SHP77 treated with DMSO at 0.1 percent for 48 hours (cell line): ENCODE measurements at places on chromosomes 11 and 22.
A peak's percentile ranks its signal among the peaks of the same experiment; 100 is the strongest.

DNA sequence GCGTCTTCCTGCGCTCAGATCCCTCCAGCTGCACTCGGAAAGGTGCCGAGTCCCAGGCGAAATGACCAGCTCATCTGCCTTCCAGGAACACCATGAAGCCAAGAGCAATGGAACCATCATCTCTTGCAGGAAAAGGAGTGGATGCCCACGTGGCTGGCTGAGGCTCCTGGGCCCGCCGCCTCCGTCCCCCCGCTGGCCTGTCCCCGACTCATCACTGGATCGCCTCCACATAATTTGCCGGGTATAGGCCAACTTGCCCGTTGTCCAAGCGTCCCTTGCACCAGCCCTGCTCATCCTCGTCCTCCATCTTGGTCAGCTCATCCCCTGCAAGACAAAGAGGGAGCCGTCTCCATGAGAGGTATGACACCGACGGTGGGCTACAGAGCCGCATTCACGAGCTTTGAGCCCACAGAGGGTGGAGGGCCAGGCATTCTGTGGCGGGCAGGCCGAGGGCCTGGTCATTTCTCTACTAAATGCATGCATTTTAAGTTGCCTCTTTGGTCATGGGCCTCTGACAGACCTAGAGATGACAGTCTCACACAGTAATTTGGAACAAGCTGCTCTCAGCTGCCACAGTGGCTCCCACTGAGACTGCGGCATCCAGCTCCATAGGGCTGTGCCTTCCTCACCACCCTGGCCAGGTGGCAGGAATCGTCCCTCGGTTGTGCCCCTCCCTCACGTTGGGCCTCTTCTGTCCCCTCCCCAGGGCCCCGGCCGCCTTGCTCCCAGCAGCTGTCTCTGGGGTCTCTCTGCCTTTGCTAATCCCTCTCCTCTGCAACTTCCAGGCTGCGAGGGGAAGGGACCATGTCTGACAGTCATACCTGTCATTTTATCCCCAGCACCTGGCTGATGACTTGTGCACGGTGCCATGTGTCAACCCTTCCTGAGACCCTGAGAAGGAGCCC, 14.3 kb upstream of the ARFGAP3 start:
- no peak for DNase-seq

DNA sequence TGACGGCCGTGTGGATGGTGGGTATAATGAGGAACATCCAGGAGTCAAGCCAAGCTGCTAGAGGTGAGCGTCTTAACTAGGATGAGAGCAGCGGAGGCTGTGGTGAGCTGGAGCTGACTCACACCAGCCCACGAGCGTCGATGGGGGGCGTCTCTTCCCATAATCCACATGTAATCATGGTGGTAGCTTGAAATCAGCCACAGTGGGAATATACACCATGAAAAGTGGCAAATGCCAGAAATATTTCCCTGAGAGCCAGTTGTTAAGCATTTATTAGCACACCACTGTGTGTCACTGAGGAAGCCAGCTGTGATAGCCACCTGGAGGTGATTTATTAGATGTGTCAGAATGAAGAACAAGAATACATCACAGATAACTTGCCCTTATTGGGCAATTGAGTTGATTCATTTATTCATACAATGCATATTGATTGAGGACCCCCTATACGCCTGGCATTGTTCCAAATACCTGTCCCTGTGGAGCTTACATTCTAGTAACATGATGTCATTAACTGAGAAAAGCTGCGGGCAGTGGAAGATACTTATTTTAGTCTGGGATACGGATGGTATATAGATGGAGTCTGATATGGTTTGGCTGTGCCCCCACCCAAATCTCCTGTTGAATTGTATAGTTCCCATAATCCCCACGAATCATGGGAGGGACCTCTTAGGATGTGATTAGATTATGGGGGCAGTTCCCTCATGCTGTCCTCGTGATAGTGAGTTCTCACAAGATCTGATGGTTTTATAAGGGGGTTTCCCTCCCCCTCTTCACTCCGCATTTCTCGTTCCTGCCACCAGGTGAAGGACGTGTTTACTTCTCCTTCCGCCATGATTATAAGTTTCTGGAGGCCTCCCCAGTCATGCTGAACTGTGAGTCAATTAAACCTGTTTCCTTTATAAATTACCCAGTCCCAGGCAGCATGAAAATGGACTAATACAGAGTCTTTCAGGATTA, 473.4 kb downstream of the METTL15 start:
- DNase-seq = no peak

- DNase-seq = no peak
Measured at GRCh38 chr11:22275600-22275999, 62.6 kb upstream of the SLC17A6 start.

GRCh38 chr11:116596346-116597260, 176.2 kb downstream of the BUD13 start:
- no peak for DNase-seq

GRCh38 chr11:29956076-29956556, 60.7 kb downstream of the KCNA4 start:
- no peak for DNase-seq

GRCh38 chr11:5280582-5281102, 10.9 kb upstream of the HBE1 start:
- DNase-seq = no peak

DNA sequence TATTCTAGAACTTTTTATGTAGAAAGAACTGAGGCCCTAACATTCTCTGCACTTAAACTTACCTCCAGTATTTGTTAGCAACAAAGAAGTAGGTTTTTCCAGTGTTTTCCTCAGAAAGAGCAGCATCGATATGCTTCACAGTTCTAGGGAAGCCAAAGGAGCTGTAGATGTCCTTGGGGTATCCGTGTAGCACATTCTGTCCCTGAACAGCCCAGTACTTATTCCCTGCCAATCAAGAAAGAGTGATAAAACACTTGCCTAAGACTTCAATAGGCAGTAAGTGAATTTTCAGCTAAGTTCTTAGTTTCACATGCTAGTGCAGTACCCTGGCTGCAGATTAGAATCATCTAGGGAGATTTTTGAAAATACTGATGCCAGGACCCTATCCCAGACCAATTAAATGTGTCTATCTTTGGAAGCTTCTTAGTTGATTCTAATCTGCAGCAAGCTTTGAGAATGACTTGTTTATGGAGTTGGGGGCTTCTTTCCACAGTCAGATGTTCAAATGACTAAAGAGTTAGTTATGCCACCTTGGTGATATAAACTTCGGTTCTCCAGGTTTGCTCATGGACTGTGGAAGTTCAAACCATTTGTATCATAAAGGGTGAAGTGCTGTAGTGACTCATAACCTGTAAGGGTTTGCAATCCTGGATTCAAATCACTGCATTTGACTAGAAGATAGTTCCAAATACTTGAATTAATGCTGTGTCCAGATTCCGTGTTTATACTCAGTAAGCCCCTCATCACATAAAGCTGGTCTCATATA, 6.5 kb downstream of the MMP1 start:
- DNase-seq = no peak

DNA sequence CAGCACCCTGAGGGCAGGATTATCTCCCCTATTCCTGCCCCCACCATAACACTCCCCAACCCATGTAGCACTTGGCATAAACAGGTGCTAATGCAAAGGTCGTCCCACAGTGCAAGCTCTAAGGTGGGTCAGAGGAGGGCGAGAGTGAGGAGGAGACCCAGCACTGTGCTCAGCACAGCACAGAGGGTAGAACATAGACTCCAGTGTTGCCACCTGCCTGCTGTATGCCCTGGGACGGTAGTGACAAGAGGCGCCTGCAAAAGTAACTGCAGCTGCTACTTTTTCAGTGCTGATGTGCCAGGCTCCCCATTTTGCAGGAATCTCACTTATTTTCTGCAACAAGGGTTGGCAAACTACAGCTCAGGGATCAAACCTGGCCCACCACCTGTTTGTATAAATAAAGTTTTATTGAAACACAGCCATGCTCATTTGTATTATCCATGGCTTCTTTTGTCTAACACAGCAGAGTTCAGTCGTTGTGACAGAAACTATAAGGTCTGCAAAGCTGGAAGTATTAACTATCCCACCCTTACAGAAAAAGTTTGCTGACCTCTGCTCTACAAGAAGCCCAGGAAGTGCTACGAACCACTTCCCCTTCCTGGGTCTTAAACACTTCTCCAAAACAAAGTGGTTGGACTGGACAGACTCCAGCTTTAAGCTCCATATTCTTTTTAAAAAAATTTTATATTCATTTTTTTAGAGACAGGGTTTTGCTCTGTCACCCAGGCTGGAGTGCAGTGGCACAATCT, 16.9 kb upstream of the CDC42BPG start:
- DNase-seq = no peak

GRCh38 chr11:104338186-104338585, 174.2 kb upstream of the PDGFD start:
- DNase-seq = no peak

DNA sequence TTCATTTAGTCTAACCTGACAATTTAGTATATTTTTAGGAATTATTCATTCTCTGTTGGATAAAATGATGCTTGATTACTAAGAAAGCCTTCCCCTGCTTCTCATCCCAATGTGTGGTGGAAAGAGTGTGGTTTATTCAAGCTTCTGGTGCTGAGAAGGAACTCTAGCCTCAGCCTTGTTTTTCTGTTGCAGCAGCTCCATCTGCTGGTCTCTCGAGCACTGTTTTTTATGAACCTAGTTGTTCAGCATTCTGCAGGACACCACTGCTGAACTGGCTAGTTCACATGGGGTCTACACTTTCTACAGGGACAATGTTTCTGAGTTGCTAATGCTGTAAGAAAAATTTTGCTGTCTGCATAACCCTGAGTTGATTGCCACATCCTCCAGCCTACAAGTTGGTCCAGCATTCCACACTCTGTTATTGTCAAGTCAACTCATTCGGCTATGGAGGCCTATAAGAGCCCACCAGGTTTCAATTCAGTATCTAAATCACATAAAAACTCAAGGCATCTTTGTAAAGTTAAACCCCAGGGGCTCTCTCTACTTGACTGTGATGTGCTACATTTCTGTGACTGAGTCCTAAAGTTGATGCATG, 14.3 kb downstream of the OR2AG2 start:
- DNase-seq = peak; percentile 0

DNA sequence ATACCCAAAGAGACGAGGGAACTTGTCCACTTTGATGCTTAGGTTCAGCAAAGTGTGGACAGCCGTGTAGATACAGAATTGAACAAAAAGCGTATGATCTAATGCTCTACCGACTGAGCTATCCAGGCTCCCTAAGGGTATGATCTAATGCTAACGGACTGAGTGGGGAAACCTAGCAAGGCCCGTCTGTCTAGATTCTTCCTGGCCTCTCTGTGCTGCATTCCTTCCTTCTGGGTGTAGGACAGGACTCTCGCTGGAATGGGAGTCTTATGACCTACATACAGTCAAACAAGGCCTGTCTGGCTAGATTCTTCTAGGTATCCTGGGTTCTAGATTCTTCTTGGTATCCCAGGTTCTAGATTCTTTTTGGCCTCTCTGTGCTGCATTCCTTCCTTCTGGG, 8.4 kb upstream of the SLC15A3 start:
- no peak for DNase-seq

DNA sequence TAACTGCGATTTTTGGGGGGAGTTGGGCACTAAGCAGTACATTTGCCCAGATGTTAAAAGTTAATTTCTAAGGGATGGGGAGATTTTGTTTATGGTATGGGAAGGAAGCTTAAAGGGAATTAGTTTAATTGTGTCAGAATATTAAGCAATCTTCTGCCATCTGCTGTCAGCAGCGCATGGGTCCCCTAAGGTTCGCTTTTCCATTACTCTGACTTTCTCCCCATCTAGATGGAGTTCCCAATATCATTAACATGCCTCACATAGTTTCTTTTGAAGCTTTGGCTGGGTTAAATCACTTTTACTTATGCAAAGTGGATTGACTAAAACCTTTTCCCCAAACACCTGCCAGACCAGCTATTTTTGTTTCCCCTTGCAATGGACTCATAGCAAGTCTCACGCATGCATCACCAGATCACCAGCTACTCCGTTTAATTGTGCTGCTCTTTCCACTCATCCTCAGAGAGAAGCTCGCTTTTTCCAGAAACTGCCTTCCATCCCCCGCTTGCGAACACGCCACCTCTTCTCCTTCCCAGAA, 172.7 kb downstream of the FAT3 start:
- no peak for DNase-seq

DNA sequence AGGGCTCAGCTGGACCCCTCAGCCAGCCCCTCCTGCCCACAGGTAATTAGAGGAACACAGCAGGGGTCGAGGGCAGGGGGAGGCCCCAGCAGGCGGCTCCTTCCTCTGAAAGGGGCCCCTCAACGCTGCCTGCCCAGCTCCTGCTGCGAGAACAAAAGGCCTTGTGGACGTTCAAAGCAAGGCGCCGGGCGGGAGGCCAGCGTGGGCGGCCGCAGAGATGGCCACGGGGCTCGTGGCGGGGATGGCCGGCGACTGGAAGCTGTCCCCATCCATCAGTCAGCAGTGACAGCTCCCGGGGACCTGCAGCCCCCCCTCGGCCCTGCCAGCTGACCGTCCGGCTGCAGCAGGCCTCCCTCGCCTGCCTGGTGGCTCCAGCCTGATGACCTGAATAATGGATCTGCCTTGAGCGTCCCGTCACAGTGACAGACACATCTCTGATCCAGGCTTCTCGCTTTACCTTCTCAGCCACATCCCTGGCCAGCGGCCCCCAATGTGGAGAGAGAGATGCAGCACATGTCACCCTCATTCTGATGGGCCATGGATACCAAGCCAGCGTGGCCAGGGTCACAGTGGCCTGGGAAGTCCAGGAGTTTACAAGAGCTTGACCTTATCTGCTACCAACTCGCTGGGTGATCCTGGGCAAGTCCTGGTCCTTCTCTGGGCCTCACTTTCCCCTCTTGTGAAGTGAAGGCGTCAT, 159.3 kb downstream of the MN1 start:
- no peak for DNase-seq

GRCh38 chr11:100827934-100828661, 141.0 kb downstream of the ARHGAP42 start:
- peak; percentile 39 for DNase-seq

GRCh38 chr11:122345586-122345985, 229.6 kb upstream of the BLID start:
- DNase-seq = no peak

DNA sequence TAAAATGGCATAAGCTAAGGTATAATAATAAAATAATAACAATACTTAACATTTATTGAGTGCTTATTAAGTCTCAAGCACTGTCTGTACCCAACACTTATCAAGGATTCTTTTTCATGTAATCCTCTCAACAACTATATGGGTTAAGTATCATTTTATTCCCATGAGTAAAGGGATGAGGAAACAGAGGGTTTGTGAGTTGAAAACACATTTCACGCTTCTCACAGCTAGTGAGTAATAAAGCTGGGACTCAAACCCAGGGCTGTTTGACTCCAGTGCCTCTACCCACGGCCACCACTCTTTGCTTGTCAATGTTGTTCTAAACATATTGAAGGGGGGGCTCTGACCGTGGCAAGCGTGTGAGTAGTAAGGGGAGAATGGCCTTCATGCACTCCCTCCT, 8.7 kb downstream of the CD3E start:
- no peak for DNase-seq

- no peak for DNase-seq
Measured at GRCh38 chr22:31286360-31287255, 5.7 kb downstream of the PIK3IP1 start.

DNA sequence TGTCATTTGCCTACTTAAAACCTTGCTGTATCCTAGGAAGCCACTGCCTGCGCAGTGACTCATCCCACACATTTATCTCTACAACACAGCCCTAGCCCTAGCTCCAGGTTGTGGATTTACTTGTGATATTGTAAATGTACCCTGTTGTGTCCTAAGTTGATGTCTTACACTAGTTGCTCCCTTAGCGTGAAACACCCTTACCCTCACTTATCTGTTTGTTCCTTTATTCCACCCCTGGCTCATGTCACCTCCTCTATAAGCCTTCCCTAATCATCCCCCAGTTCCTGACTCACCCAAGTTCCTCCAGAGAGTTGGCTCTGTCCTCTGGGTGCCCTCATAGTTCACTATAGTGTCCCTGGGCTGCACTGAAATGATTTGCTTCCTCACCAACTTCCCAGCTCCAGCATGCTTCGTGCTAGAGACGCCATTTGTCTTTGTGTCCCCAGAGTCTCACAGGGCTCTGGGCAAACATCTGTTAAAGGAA, 431.8 kb upstream of the FAT3 start:
- DNase-seq = no peak
